ENCODE measurements at places on chromosomes 4 and X.

DNA sequence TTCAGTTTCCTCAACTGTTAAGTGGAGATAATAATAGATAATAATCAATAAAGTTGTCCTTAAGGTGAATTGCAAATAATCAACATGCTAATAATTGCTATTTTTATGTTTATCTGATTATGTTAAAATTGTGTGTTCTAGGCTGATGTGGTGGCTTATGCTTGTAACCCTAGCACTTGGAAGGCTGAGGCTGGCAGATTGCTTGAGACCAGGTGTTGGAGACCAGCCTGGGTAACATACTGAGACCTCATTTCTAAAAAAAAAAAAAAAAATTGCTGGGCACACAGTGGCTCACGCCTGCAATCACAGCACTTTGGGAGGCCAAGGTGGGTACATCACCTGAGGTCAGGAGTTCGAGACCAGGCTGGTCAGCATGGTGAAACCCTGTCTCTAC is 175.2 kb downstream of the GC start:
- no peak for DNase-seq

- no peak for DNase-seq
Measured at GRCh38 chrX:100717363-100717762, 14.6 kb downstream of the SYTL4 start.

GRCh38 chr4:74206088-74206825 is 48.3 kb downstream of the MTHFD2L start:
- DNase-seq, result no peak

- no peak for DNase-seq
Measured at GRCh38 chrX:70478526-70479245, 34.1 kb downstream of the DLG3 start.

GRCh38 chr4:177128306-177128705 is 181.4 kb upstream of the NEIL3 start:
- DNase-seq, result no peak

DNA sequence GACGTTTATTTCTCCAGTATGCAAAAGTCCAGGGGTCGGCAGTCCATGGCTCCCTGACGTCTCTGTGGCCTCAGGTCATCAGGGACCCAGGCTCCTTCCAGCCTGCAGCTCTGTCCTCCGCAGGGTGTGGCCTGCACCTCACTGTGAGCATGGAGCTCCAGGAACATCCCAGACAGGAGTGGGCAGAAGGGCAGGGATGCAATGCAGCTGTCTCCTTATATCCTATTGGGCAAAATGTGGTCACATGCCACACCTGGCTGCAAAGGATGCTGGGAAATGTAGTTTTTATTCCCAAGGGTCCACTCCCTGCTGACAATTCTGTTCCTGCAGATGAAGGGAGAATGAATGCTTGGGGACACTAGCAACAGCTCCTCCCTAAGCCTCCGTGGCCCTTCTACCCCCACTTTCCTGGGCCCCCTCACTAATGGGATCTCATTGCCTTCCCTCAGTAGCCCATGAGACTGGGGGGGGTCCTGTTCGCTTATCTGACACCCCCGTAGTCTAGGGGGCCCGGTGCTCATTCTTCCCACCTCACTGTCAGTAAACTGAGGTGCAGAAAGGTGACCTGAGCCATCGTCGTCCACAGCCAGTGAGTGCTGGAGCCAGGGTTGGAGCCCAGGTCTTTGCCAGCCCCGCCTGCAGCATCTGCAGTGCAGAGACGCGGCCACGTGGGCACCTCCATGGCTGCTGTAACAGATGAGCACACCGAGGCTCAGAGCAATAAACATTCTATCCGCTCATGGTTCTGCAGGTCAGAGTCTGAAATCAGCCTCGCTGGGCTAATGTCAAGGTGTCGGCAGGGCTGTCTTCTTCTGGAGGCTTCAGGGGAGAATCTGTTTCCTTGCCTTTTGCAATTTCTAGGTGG is 5.9 kb upstream of the GRPEL1 start:
- DNase-seq, result peak; percentile 86

- no peak for DNase-seq
Measured at GRCh38 chr4:148435654-148436406, 6.4 kb downstream of the NR3C2 start.

DNA sequence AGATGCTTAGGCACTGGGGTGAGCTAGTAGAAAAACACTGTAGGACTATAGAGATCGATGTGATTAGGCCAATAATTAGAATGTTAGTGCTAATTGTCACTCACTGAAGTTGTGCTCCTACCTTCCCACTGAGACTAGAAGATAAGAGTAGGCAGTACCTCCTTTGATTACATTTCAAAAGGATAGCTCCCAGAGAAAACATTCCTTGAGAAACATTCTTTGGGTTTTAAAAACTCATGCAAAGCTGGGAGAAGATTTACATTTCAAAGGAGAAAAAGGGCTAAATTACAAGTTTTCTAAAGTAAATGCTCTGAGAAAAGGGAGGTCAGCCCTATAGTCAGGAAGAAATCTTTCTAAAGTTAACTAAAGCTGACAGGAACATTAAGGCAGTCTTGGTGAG is 860.3 kb upstream of the NDST4 start:
- DNase-seq, result no peak

DNA sequence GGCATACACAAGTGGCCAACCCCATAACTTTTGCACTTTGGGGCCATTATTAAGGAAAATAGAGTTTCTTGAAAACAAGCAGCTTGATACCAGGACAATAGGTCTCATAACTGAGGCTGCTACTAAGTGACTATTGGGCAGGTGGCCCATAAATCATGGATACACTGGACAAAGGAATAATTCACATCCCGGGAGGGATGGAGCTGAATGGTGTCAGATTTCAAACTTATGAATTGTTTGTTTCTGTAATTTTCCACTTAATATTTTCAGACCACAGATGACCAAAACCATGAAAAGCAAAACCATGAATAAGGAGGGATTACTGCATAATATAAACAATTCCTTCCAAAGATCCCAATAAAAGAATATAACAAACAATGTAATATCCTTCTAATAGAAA is 114.4 kb downstream of the WDFY3 start:
- DNase-seq, result no peak

GRCh38 chr4:150329373-150329772 is 251.1 kb downstream of the DCLK2 start:
- DNase-seq, result no peak

GRCh38 chr4:157172011-157172410 is 48.5 kb upstream of the GRIA2 start:
- no peak for DNase-seq

DNA sequence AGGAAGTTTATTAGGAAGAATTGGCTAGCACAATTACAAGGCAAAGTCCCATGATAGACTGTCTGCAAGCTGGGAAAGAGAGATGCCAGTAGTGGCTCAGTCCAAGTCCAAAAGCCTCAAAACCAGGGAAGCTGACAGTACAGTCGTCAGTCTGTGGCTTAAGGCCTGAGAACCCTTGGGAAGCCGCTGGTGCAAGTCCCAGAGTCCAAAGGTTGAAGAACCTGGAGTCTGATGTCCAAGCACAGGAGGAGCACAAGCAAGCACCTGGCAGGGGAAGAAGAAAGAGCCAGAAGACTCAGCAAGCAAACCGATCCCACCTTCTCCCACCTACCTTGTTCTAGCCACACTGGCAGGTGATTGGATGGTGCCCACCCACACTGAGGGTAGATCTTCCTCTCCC is 51.3 kb upstream of the TMEM150C start:
- DNase-seq, result no peak

DNA sequence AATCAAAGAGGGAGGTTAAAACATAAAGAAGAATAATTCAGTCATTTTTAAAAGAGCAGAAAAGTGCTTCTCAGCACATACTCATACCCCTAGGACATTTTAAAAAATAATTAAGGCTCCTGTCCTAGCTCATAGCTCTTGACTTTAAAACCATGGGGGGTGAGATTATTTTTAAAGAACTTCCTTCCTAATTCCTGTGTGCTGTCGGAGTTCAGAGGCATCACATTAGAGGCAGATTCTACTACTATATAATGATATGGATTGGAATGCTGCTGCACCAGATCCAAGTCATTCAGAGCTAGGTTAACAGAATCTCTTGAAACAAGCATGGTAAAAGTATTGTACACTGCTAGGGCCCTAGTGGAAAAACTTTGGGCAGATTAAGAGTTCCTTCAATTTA is 456.5 kb upstream of the ADGRL3 start:
- DNase-seq, result no peak

DNA sequence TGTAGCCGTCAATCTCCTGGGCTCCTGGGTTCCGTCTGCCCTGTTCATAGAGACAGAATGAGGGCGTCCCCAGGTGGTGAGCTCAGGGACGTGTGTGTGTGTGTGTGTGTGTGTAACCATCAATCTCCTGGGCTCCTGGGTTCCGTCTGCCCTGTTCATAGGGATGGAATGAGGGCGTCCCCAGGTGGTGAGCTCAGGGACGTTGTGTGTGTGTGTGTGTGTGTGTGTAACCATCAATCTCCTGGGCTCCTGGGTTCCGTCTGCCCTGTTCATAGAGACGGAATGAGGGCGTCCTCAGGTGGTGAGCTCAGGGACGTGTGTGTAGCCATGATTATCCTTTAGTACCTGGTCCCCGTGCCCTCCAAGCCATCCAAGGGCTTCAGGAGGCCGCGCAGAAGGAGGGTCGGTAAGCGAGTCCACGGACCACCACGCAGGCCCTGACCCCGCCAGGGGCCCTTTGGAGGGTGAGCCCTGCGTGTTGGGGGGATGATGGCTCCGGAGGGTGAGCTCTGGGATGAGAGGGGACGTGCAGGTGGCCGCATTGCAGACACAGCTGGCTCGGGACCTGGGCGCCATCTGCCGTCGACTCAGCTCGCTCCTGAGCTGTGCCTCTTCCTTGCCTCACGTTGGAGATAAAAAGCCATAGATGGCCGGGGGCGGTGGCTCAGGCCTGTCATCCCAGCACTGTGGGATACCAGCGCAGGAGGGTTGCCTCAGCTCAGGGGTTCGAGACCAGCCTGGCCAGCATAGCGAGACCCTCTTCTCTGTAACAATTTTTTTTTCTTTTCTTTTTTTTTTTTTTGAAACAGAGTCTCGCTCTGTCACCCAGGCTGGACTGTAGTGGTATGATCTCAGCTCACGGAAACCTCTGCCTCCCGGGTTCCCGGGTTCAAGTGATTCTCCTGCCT is 5.4 kb upstream of the GTPBP6 start:
- DNase-seq, result no peak

DNA sequence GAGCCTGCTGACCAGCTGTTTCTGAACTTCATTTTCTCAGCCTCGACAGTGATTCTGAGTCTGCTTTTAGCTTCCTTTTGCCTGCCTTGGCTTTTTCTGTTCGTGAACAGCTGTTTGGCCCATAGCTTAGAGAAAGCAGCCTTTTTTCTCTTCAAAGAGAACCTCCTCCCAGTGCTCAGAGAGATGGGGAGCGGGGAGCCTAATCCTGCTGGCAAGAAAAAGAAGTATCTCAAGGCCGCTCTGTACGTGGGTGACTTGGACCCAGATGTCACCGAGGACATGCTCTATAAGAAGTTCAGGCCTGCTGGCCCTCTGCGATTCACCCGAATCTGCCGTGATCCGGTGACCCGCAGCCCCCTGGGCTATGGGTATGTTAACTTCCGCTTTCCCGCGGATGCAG is 756 bp downstream of the PABPC5 start:
- DNase-seq, result no peak

- no peak for DNase-seq
Measured at GRCh38 chr4:57114973-57115372, 4.8 kb upstream of the IGFBP7 start.

- no peak for DNase-seq
Measured at GRCh38 chrX:13778916-13779315, 38.0 kb downstream of the GPM6B start.

DNA sequence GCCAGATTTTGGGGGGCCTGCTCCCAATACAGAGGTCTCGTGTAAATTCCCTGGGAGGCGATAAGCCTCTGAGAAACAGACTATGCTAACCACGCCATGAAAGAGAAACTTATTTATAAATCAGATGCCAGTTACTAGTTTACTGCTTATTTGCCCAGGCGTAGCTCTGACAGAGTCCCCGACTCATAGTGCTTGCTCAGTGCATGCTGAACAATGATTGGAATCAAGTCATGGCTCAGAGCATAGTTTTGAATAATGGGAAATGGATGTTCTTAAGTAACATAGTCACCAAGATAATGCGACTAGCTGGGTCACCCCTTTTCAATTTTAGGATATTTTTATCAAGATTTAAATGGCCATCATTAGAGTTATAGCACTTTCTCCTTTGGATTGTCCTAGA is 39.9 kb downstream of the HTT start:
- DNase-seq, result no peak

DNA sequence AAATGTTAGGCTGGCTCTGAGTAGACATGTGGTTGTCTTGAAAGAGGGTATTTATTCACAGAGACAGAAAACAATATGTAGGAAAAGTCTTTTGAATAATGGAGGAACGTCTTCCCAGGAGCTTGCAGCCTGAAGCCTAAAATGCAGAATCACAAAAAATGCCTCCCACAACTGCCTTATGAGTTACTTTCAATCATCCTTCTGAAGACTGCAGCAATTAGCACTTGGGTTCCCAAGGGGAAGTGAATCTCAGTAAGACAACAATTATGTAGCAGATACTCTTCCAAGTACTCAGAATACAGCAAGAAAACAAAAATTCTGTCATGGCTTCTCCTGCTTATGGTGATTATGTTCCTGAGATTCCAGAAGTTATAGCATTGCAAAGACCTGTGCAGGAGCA is 166.6 kb upstream of the TBL1X start:
- no peak for DNase-seq

DNA sequence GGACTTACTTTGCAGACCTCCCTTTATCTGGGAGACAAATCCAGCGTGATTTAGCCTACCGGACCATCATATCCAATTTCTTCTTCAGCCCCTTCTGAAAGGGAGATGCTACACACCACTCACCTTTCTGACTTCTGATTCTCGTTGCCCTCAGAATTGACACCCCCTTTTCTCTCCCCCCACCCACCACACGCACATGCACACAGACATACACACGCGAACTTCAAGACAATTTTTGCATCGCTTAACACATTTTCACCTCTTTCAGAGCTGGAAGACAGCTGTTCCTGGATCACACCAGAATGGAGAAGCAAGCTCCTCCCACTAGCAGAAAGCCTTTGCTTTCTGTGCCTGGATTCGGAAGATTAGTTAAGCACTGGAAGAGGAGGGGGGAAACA is 1.0 kb upstream of the SNCA start:
- peak; percentile 34 for DNase-seq

GRCh38 chr4:106325800-106326199 is 9.4 kb downstream of the AIMP1 start:
- no peak for DNase-seq

GRCh38 chr4:140342620-140343019 is 30.8 kb upstream of the SCOC start:
- DNase-seq, result no peak

GRCh38 chr4:70624226-70624793 is 4.2 kb upstream of the ENAM start:
- no peak for DNase-seq

DNA sequence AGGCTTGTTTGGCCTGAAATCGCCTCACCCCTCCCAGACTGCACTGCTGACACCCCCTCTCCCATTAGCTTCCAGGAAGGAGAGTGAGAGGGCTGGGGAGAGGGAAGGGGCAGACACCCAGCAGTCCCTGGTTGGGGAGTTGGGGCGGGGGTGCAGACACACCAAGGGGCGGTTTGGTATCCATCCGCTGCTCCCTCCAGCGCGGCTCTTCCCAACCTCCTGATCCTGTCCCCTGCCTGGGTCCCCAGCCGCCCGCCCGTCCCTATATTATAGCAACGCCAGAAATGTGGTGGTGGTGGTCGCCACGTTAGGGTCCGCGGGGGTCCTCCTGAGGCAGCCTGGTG is 24.9 kb downstream of the GPRASP3 start:
- DNase-seq, result no peak

GRCh38 chrX:111928456-111928855 is 52.5 kb downstream of the TRPC5OS start:
- DNase-seq, result no peak
